Kidney glomerular epithelial cell (primary cell): ENCODE measurements at places on chromosomes 2 and 18.

DNA sequence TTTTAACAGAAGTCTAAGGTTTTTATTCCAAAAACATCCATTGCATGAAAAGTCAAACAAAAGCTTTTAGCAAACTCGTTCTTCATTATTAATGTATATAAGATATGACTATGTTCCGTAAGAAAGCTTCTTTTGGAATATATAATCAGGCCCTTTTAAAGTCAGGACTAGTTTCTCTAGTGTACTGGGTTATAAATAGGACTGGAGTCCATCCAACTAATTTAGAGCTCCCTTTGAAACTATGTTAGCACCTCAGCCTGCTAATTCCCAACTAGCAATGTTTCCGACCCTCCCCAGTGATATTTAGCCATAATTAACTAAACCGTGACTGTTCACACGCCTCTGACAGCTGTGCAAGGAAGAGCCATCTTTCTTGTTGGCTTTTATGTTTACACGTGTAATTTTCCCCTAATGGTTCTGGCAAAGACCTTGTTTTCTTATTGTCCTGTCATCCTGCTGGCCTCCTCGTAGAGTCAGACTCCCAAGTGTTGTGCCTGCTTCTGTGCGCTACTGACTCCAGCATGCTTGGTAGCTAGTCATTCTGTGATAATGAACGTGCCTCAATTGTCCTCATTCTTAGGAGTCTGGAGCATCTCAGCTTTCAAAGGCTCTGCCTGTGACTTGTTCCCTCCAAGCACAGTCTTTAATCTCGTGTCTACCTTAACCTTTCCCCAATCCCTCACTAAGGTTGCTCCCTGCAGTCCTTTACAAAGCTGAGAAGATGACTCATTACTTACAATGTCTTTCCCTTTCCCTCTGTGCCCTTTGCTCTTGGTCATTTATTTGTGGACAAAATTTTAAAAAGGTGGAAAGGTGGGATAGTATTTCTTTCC, 172.2 kb upstream of the RASGRP3 start:
- no peak for DNase-seq

DNA sequence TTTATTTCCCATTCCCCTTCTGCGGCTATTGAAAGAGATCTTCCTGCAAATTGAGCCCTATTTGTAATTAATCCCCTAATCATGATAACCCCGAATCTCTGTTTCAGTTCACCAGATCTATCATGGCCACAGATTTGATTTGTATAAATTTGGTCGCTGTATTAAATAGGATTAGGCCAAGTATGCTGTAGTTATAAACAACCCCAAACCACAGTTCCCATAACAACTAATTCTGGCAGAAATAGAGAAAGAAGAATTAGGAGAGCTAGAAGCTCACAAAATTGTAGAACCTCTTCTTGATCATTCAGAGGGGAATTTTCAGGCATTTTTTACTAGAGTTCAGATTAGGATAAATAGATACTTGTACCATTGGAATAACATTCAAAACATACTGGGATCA, 433.7 kb upstream of the TNP1 start:
- no peak for DNase-seq

- no peak for DNase-seq
Observed at GRCh38 chr2:25397777-25398176, 56.1 kb upstream of the DNMT3A start.

DNA sequence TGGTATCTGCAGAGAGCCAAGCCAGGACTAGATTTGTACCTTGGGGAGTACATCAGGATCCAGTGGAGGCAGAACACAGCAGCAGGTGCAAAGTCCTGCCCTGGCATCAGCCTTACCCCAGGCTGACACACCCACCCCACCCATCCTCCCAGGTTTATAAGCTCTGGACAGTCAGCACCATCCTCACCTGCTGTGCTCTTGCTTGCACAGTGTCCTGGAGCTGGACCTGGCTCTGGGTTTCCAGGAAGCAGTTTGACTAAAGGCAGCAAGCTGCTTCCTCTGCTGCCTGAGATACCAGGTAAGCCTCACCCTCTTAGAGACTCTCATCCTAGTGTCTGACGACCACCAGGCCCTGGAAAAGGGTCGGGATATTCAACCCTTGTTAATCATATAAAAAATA, at the start of gene SULT1C3:
Gene SULT1C3 (plus strand): TSS at position 183 of the 400 bp plus-strand sequence. CDS start 7,227 bp downstream, outside the sequence.
- no peak for DNase-seq

DNA sequence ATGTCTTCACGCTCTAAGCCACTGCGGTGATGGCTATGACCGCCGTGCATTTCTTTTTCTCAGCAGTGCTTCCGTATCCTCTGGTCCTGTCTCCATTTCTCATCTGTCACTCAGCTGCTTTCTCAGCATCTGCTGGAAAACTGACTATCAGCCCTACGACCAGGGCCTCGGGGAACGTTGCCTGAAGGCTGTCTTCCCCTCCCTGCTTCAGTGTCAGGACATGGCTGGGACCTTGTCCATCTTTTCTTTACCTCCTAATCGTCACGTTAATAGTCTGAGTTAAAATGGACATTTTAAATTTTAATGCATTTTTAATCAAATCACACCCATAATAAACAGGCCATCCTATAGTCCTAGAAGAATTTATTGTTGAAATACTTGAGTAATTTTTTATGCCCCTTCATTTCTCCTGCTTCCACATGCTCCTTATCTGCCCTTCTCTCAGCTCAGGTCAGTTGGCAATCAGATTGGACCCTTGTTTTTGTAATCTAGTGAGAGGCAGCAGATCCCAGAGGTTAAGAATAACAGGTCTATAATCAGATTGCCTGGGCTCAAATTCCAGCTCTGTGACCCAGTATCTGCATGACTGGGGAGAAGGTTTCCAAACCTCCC, 250.2 kb upstream of the SIX3 start:
- no peak for DNase-seq

GRCh38 chr2:200025717-200026116, 70.3 kb downstream of the MAIP1 start:
- DNase-seq: no peak

- DNase-seq: no peak
Observed at GRCh38 chr18:21650311-21650710, 38.2 kb downstream of the SNRPD1 start.

DNA sequence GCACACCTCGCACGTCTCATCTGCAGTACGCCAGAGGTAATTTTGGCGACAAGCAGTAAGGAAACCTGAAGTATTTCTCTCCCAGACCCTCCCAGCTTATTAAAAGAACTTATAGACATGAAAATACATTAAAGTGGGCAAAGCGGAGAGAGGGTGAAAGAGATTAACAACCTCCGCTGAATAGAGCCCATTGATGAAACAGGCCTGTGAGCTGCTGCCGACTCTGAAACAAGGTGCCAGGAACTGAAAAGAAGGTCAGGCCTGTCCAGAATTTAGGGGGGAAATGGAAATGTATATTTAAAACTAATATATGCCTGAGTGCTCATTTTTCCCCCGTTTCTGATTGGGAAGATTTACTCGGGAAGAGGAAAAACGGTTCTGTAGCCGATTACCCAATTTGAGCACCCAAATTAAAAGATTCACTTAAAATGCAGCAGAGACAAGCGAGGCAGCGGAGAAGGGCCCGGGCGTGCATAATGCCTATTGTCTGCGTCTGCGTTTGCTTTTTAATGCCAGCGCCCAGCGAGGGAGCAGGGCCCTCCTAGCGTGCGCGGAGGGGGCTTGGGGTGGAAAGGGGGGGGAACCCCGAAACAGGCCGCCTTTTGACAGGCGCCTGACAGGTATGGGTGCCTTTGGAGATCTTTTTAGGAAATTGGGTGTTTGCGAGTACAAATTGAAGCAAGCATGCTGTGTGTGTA, 316.2 kb downstream of the GBX2 start:
- DNase-seq: no peak

DNA sequence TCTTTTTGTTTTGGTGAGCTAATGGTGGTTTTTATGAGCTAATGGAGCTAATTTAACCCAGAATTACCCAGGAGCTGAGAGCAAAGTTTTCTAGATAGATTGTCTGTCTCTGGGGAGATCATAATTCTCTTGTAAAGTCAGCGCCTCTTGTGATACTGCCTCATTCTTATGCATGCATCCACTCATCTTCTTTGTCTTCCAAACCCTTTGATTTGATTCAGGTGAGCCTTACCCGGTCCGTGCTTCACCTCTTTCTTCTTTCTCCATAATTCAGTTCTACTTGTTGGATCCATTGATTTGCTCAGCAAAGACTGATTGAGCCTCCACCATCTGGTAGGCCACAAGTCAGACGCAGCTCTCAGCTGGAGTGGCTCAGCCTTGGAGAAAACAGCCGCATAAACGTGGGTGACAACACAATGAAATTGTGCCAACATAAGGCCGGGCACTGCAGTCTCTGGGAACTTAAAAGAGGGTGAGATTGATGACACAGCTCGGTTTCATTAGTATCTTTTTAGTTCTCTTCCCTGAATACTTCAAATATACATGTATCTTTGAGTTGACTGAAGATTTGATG, 158.5 kb upstream of the SH3BP4 start:
- no peak for DNase-seq

DNA sequence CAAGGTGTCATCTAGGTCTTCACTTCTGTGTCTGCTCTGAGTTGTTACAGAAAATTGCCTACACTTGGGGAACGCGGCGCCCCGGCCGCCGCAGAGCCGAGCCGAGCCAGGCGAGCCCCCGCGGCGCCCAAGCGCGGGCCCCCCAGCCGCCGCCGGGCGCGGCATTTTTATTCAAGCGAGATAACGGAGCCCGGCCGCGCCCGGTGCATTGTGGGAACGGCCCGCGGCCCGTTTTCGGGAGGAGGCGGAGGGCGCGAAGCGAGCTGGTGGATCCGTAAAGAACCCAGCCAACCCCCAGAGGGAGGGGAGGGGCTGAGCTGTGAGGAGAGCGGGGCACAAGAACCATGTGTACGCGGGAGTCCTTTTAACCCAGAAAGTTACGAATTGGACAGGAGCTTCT, 191.8 kb downstream of the FTCDNL1 start:
- no peak for DNase-seq
